Occipital lobe (tissue), 3 donors: ENCODE measurements at places on chromosomes 2 and 18.

DNA sequence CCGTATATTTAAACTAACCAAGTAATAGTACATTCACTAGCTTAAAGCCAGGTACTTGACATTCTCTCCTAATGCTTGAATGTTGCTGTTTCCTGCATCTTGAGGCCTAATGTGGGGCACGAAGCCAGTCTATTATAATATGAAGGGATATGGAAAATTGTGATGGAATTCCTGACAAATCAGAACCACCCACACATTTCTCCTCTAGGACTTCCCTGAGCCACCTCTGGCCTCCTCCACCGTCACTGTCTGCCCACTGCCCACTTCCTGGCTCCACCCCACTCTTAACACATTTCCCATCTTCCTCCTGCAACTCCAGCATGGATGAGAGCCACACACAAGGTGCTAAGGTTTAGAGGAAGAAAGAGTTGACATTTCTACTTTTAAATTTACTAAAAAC, 19.0 kb upstream of the INO80C start:
- DNase-seq: no peak

DNA sequence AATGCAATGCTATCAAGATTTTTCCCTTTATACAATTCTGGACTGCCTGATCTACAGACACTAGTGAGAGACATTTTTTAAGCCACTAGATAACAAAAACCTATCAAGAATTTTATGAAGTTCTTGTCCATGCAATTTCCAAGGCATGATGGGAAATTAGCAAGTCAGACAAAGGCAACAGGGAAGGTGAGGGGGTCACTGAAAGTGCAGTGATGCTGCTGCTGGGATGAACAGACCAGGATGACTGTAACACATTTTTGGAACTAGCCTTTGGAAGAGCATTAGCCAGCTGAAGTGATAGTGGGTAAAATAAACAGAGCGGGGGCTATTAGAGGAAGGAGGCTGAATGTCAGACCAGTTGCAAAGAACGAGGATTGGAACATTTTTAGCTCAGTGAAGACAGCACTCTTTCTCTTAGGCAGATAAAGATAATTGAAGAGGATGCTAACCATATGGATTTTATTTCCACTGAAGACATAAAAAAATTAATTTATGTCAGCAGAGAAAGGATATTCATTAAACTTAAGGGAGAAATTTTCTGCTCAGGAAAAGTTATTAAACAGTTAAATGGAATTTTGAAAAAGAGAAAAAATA, 17.9 kb downstream of the NRXN1 start:
- no peak for DNase-seq

DNA sequence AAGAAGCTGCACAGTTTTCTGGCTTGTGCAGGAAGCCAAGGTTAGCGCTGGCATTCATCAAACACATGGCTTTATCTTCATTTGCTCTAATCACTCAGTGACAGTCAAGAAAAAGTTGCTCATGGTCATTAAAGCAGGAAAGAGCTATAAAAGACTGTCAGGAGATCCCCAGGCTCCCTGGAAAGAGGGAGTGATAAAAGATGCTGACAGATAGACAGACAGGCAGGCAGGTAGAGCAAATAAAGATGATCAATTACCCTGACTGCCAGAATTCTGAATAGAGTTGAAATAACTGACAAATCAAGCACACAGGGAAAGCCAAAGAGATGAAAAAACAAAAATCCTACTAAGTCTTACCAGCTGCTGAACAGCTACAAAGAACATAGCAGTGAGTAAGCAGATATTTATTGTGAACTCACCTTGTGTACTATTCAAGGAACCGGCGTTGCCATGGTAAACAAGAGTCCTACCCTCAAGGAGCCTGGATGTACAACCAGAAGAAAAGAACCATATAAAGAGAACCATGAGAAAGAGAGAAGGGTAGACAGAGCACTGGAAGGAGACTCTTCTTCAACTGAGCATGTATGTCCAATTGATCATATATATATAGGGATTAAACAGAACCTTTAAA, 68.0 kb downstream of the RNF152 start:
- DNase-seq: no peak

DNA sequence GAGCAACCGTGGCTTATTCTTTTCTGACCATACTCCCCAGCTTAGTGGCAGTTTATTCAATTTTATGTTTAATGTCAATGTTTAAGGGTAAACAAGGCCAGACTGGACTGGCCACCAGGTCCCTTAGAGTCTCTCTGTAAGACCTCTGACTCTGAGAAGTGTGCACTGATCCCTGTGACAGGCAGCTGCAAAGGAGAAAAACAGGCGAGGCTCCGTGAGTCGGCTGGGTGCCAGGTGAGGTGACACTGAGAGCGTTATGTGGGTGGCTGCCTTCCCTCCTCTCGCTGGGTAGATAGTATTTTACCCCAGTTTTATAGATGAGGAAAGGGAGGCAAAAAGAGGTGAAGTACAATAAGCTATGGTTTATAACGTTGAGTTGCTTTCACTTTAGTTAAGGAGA, 139.4 kb upstream of the HDAC4 start:
- no peak for DNase-seq

DNA sequence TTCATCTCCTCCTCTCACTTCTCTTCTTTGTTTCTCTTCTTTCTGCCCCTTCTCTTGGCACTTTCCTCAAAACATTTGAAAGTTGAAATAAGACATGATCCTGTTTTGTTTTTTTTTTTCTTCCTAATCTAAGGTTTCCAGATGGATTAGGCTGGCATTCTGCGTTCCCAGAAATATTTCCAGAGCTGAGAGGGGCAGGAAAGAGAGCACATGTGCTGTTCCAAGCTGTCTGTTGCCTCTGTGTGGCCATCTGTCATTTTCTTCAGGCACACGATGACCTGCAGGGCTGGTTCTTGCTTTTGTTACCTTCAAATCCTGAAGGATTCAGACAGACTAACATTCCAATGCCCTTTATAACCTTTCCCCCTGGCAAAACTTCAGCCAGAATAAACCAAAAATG, 142.9 kb downstream of the RNF144A start:
- no peak for DNase-seq

- no peak for DNase-seq
These were observed 599.4 kb downstream of the XIRP2 start for GRCh38 chr2:167487728-167488127.

GRCh38 chr2:151845481-151845880, 17.3 kb upstream of the ARL5A start:
- no peak for DNase-seq

DNA sequence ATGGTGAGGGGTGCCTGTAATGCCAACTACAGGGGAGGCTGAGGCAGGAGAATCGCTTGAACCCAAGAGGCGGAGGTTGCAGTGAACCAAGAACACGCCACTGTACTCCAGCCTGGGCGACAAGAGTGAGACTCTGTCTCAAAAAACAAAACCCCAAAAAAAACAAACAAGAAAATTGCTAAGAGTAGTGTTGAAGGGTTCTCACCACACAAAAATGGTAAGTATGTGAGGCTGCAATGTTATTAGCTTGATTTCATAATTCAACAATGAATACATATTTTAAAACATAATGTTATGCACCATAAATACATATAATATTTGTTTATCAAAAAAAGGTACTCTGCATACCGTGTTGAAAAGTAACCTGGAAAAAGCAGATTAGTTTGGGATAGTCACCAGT, 45.8 kb downstream of the PSMG2 start:
- DNase-seq: no peak

DNA sequence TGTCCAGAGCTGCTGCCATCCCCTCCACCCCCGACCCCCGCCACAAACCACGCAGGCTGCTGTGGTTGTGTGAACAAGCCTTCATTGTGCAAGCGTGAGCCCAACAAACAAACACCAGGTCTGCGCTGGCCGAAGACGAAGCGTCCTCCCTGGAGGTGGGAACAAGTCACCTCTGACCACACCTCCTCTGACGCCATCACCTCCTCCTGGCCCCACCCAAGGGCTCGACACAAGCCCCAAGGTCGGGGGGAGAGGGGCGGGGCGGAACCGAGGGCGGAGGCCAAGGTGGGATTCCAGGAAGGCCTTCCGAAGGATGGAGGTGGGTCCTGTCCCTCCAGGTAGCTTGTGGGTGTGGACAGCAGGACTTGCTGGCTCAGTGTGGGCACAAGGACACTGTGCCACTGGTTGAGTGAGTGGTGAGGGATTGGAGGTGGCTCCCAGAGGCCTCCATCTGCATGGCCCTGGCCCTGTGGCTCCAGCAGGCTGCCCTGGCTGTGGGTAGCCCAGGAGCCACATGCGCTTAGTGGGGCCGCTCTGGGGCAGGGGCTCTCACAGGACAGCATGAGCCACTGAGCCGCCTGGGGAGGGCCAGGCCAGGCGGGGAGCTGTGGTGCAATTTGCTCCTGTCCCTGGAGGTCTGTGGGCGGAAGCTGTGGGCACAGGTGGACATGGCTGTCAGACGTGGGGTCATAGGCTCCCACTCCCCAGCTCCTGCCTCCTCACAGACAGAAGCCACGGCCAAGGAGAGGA, 7.4 kb upstream of the GPR17 start:
- no peak for DNase-seq

GRCh38 chr2:42897358-42897757, 105.0 kb upstream of the HAAO start:
- DNase-seq: no peak

DNA sequence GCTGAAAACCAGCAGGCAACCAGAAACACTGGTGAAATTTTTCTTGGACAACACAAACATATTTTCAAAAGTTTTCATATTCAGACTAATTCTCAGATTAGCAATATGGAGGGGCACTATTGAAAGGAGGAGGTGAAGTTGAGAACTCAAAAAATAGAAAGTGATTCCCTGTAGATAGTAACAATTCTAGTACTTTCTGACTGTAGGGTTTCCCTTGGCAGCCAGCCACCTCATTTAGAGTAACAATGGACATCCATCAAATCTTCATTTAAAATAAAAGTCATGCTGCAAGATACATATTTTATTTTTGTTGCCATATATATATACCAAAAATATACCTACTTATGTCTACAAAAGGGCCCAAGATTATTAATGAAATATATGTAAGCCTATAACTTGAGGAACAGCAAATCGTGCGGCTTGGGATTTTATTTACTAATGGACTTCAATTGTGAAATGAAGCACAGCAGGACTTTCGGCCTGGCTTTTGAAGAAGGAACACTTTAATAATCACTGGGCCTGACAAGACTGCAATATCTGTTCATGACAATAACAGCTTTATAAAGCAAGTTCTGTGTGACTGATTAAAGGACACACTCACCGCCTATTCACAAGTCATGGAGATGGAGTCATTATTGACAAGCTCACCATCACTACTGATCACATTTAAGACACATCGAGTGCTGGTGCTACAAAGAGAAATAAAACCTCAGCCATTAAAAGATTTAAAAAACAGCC, 6.8 kb upstream of the NR4A2 start:
- no peak for DNase-seq

DNA sequence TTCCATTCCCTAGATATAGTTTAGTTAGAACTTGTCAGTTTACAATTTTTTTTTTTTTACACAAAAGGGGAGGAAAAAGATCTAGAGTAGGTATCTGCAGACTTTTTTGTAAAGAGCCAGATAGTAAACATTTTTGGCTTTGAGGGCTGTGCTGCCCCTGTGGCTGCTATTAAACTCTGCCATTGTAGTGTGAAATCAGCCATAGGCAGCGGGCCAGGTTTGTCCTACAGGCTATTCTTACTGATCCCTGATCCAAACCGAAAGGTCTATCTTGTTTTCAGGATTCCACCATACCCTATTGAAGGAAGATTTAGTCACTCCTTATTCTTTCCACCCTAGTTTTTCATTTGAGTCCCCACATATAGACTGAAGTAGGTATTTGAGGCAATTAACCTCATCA, 203.4 kb downstream of the RND3 start:
- no peak for DNase-seq

DNA sequence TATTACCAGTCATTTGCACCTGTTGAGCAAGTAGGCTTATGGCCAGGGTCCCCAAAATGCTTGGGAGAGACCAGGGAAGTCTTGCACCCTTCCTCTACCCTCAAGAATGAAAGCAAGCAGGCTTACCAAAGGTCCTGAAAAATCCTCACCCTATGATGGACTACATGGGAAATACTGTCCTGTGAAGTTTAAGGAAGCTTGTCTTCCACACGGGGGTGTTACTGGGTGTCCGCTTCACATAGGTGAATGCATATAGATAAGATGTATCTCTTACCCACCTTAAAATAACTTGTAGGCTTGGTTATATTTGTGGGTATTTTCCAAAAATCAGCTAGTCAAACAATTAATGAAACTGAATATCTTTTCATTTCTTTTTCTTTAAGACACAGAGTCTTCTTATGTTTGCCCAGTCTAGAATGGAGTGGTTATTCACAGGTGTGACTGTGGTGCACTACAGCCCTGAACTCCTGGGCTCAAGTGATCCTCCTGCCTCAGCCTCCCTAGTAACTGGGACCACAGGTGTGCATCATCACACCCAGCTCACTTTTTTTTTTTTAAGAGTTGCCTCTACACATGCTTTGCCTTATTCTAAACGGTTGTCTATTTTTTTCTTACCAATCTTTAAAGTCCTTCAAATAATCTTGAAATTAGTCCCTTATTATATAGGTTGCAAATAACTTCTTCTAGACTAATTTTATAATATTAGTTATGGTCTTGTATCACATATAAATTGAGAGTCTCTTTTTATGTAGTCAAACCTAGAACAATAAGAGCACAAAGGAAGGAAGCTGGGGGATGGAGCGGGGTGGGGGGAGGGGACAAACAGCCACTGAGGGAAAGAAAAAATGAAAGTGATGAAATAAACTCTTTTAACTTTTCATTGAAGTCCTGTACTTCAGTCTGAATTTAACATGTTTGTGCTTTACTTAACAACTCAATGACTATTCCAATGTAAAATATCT, 49.0 kb downstream of the CERKL start:
- DNase-seq: no peak

DNA sequence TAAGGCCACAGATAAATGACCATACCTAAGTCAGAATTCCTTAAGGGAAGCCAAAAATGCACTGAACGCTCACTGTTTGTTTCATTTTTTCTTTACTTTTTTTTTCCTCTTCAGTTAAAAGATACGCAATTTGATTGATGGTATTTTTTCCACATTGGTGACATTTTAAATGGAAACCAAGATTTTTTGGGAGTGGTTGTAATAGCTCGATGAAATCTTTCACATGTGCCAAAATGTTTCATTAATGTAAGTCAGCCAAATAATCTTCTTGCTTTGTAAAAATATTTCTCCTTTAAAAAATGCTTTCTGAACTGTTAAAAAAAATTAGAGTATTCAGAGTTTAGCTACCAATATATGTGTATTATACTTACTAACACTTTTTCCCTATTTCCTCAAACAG, 339.8 kb downstream of the ZEB2 start:
- DNase-seq: no peak
